ENCODE measurements at places on chromosomes 2 and 18. TPM values are rescaled to one million over a fixed set of nuclear protein-coding genes. Genes with fewer than 3 reads are reported as not detected.

- no peak for DNase-seq
Measured at GRCh38 chr18:5693699-5694294, 150.0 kb upstream of the EPB41L3 start.

GRCh38 chr18:63192885-63193349 lies 126.7 kb downstream of the BCL2 start:
- DNase-seq: no peak

DNA sequence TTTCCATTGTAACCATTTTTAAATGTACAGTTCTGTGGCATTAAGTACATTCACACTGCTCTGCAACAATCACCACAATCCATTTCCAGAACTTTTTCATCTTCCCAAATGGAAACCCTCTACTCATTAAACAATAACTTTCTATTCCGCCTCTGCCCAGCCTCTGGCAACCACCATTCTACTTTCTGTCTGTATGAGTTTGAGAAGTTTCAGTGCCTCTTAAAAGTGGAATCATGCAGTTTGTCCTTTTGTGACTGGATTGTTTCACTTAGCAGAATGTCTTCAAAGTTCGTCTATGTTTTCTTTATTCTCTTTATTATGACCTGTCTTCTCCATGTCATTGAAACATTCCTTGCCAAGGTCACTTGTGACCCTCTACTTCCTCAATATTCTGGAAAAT lies 22.0 kb upstream of the PELI1 start:
- DNase-seq: no peak

DNA sequence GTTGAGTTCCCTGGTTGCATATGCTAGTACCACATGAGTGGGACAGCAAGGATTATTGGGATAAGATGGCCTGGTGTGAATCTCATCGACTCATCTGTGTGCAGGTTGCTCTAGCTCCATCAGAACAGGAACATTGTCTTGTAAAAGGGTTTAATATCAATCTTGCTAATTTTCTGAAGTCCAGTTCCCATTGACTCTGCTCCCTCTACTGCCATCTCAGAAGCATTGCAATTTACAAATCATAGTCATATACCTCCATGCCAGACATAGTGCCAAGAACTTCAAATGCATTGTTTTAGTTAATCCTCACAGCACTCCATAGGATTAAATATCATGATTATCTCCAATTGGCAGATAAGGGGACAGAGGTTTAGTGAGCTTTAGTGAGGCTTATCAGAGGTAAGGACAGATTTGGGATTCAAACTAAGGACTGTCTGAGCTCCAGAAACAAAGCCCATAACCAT lies 4.8 kb upstream of the STAT4 start:
- no peak for DNase-seq

GRCh38 chr2:61006486-61007105 lies 10.9 kb upstream of the PEX13 start:
- DNase-seq: no peak

Gene FSIP2
- 1.2 TPM for total RNA-seq

Gene PARD6G
- 32.7 TPM for total RNA-seq

- DNase-seq: no peak
Measured at GRCh38 chr2:162826921-162827320, 11.6 kb downstream of the KCNH7 start.

DNA sequence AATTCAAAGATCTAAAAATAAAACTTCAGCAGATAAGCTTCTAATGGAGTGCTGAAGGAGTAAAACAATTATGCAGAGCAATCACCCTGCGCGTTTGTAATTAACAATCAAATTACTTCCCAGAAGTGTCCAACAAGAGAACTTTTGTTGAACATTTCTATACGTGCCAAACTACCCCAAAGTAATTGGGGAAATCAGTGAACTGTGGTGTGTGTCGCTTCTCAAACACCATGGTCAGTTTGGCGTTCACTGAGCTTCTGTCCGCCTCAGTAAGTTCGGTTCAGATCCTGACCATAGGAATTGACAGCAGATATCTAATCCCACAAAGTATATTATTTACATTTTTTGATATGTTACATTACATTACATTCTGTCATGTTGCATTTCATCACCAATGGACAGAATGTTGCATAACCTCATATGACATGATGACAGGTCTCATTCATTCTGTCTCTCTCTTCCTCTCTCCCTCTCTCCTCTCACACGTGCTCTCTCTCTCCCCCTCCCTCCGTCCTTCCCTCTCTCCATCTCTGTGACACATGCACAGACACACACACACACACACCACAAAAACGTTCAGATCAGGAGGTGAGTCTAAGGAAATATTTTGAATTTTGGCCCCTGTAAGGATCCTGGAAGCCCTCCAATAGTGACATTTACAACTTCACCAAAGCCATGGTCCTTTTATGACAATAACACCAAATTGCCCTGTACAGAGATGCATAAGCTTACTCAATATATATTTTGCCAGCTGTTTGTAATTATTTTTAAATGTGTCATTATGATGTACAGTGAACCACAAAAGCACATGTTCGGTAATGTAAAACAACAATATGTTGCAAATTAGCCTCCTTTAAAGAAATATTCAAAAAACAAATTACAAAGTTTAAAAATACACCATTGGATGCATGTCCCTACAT lies 269.2 kb downstream of the FIGN start:
- no peak for DNase-seq

GRCh38 chr2:7994397-7994951 lies 687.4 kb upstream of the ID2 start:
- no peak for DNase-seq

GRCh38 chr2:76210551-76210950 lies 499.8 kb upstream of the GCFC2 start:
- DNase-seq: no peak

DNA sequence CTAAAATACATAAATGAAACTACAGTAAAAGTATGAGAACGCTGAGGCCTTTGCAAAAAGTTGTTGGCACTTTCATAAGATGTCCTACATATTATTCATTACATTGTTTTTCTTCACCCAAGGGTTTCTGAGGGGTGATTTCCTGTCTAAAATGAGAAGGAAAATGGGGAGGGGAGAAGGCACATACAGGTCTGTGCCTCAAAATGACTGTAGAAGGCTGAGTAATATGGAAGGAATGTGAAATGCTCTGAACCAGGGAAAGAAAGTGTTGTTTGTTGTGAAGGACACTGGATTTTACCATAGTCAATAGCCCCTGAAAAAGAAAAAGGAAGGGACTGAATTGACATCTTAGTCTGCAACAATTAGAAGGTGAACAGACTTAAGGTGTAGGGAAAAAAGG lies 99.5 kb upstream of the RNF152 start:
- DNase-seq: no peak

GRCh38 chr2:240392948-240393830 lies 42.3 kb upstream of the GPC1 start:
- DNase-seq: no peak

- DNase-seq: no peak
Measured at GRCh38 chr2:3725458-3726250, 22.3 kb downstream of the DCDC2C start.

Gene SMC6
- 33.6 TPM for total RNA-seq

GRCh38 chr2:238227587-238228032 lies 12.2 kb downstream of the HES6 start:
- DNase-seq: no peak

Gene TUBA3E
- not detected for total RNA-seq

DNA sequence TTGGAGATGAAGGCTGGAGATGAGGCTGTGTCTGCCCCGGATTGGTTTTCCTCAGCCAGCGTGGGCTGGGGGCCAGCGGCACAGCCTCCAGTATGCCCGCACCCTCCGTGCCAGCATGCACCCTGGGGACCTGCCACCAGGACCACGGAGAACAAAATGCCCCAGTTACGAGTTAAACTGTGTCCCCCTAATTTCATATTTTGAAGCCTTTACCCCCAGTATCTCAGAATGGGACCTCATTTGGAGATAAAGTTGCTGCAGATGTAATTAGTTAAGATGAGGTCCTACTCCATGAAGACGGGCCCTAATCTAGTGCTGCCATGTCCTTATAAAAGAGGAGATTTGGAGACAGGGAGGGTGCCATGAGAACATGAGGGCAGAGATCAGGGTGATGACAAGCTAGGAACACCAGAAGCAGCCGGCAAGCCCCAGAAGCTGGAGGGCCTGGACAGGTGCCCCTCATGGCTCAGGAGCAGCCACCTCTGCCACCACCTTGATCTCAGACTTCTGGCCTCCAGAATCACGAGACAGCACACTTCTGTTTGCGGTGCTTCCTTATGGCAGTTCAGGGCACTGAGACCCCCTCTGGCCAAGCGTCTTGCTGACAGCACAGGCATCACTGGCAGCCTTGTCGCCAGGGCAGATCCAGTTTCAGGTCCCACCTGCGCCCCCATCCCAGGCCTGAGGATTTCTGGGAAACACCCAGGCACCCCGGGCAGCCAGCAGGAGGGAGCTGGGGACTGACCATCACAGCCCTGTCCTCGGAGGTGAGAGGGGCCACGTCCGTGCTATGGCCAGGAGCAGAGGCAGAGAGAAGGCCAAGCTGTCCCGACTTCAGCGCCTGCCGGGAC lies 29.4 kb downstream of the KIF1A start:
- DNase-seq: no peak

DNA sequence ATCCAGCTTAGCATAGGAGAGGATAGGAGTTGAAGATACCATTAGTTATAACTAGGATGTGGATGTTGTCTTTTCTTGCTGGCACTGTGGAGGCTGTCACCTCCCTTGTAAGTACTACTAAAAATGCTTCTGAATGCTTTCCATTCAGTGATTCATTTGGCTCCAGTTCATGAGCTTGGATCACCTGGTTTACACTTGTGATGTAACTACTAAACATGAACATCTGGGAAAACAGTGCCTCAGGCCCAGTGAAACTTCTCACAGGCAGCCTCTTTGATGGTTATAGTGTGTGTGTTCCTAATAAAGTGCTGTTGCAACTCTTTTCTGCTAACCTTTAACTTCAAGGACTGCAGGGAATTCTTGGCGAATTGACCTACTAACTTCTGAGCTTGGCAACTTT lies 13.0 kb upstream of the SLC9A2 start:
- DNase-seq: no peak

- no peak for DNase-seq
Measured at GRCh38 chr2:179332903-179333302, 68.3 kb upstream of the SESTD1 start.

- DNase-seq: no peak
Measured at GRCh38 chr2:27960237-27960912, 69.8 kb downstream of the BABAM2 start.

- no peak for DNase-seq
Measured at GRCh38 chr2:46873604-46874068, 42.0 kb downstream of the MCFD2 start.
